ENCODE measurements at places on chromosomes 5 and 9. TPM values are rescaled to one million over a fixed set of nuclear protein-coding genes. Genes with fewer than 3 reads are reported as not detected.

Gene INSL6
- total RNA-seq, result not detected

Gene FREM1
- 1.5 TPM for total RNA-seq

Gene BAAT
- not detected for total RNA-seq

Gene FST
- 26.6 TPM for total RNA-seq

Gene RCL1
- total RNA-seq, result 21.2 TPM

Gene GRIN3A
- total RNA-seq, result not detected

Gene SARDH
- total RNA-seq, result 2.4 TPM

Gene GABRB2
- total RNA-seq, result 0.39 TPM

Gene FAM13B
- total RNA-seq, result 28.2 TPM

Gene PAPPA
- 79.6 TPM for total RNA-seq

Gene FGF18
- 4.4 TPM for total RNA-seq

Gene IFNB1
- not detected for total RNA-seq

Gene SLC25A2
- 0.39 TPM for total RNA-seq

Gene SPOCK1
- 1.6 TPM for total RNA-seq

Gene SLCO6A1
- total RNA-seq, result not detected

Gene ARSI
- 9.4 TPM for total RNA-seq

Gene AGXT2
- not detected for total RNA-seq

Gene GPR21
- total RNA-seq, result 3.5 TPM

Gene CARD9
- 4.7 TPM for total RNA-seq

Gene TRIO
- 180 TPM for total RNA-seq

Gene ADAMTS6
- total RNA-seq, result 578 TPM

Gene SRP19
- 25.1 TPM for total RNA-seq

Gene IL33
- total RNA-seq, result not detected

Gene EPB41L4A
- 37.7 TPM for total RNA-seq

Gene SLC6A3
- total RNA-seq, result not detected

Gene PCDHB5
- 0.54 TPM for total RNA-seq

Gene DOCK8
- 1.6 TPM for total RNA-seq

Gene HMCN2
- total RNA-seq, result not detected

Gene CER1
- not detected for total RNA-seq

Gene ENTREP1
- 0.39 TPM for total RNA-seq

Gene AFAP1L1
- total RNA-seq, result 5.9 TPM

Gene NTNG2
- total RNA-seq, result under 0.01 TPM

Gene PSAT1
- 71.5 TPM for total RNA-seq

Gene TNFSF15
- 0.22 TPM for total RNA-seq

Gene QSOX2
- 4.3 TPM for total RNA-seq

Gene COL27A1
- 3.1 TPM for total RNA-seq

Gene TPPP
- not detected for total RNA-seq

Gene SPINK5
- not detected for total RNA-seq

Gene ADGRD2
- not detected for total RNA-seq

Gene TMEM8B
- 4.0 TPM for total RNA-seq

Gene MEIKIN
- total RNA-seq, result 0.54 TPM

Gene PDE8B
- total RNA-seq, result not detected

Gene RASGEF1C
- total RNA-seq, result not detected

Gene KCNN2
- total RNA-seq, result 0.33 TPM

Gene PCDHGB7
- total RNA-seq, result 7.5 TPM

Gene PPP3R2
- not detected for total RNA-seq

Gene KIF3A
- 9.0 TPM for total RNA-seq

Gene RMRP
- 39,103 TPM for total RNA-seq

Gene PDCD1LG2
- 13.1 TPM for total RNA-seq

Gene SLC6A18
- not detected for total RNA-seq

Gene SCGB3A2
- total RNA-seq, result not detected
